ENCODE measurements at places on chromosomes 2 and 18. TPM values are rescaled to one million over a fixed set of nuclear protein-coding genes. Genes with fewer than 3 reads are reported as not detected.

The TUBA3E gene
- 0.15 TPM for polyA plus RNA-seq

The HRH4 gene
- polyA plus RNA-seq = 0.08 TPM

The NMUR1 gene
- polyA plus RNA-seq = 0.31 TPM

GRCh38 chr2:241256168-241256545 is 59.3 kb downstream of the HDLBP start:
- DNase-seq = no peak

DNA sequence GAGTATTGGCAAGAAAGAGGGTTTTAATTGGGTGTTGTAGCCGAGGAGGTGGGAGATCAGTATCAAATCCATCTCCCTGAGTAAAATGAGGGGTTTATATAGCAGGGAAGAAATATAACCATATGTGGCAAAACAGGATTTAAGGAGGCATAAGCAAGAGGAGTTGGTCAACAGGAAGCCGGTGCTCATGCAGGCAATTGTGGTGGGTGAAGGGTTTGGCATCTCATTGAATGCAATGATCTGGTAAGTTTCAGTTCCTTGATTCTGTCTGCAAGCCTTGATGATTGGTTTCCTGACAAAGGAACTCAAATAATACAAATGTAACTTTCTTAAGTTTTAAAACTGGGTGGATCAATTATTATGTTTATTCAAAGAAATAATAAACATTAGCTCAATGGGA is 564.4 kb upstream of the LINC00305 start:
- DNase-seq = no peak

All from ovary (tissue), 10 donors.